ENCODE measurements at places on chromosomes 5 and 9.

DNA sequence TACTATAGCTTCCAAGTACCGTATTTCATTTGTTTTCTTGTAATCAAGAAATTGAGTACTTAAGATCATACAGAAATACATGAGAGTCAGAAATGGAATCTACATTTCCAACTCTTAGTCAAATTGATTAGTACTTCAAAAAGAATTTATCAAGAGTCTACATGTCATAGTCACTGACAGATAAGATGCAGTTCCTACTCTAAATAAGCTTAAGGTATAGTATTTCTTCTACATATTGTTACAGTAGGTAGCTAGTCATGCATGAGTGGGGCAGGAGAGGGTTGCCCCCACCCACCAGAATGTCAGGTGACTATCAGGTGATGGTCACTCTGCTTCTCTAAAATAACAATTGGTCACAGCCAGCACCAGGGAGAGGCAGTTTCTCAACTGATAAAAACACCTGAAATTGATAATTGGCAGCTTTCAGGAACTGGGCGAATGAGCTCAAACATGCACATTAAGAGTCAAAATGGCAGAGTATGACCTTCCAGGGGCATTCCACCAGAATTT, 2.9 kb downstream of the BAAT start:
- no peak for DNase-seq

GRCh38 chr5:156950716-156951115, 12.3 kb downstream of the TIMD4 start:
- DNase-seq = no peak

- DNase-seq = no peak
Observed at GRCh38 chr5:159182691-159183090, 26.7 kb downstream of the RNF145 start.

GRCh38 chr9:86747711-86748110, 199.6 kb downstream of the GAS1 start:
- DNase-seq = no peak

DNA sequence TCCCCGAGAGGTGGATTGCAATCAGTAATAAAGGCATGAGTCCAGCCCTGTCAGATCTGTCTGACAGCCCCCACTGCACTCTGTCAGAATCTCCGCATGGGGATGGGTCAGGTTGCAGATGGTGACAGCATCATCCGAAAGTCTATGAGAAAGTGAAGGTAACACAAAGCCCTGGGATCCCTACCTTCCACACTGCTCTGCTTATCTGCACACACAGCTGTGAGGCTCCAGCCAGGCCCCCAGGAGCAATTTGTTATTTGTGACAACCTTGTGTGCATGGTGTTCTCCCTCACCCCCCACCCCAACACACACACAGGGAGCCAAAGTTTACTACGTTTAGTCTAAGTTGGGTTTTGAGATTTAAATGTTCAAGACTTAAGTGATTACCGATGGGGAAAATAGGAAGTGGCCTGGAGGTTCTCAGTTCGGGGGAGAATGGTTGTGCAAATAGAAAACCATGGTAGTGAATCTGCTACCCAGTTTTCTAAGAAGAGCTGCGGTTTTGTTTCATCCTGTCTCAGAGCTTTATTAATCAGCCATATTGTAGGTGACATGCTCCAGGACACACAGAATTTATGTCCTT, 92.7 kb downstream of the SV2C start:
- DNase-seq = no peak

- no peak for DNase-seq
Observed at GRCh38 chr5:38167562-38167996, 90.8 kb upstream of the EGFLAM start.

GRCh38 chr5:1300581-1301083, 5.8 kb upstream of the TERT start:
- DNase-seq = peak; percentile 56

- DNase-seq = peak; percentile 94
Observed at GRCh38 chr5:42423285-42424165, at the start of gene GHR. Gene GHR, plus strand, starts transcription at chr5:42423439. Its CDS starts 142,436 bp downstream, at chr5:42565875.

- peak; percentile 87 for DNase-seq
Observed at GRCh38 chr9:92097997-92098482, 17.2 kb downstream of the SPTLC1 start.

- DNase-seq = no peak
Observed at GRCh38 chr9:79604921-79605562, 33.3 kb downstream of the TLE4 start.

DNA sequence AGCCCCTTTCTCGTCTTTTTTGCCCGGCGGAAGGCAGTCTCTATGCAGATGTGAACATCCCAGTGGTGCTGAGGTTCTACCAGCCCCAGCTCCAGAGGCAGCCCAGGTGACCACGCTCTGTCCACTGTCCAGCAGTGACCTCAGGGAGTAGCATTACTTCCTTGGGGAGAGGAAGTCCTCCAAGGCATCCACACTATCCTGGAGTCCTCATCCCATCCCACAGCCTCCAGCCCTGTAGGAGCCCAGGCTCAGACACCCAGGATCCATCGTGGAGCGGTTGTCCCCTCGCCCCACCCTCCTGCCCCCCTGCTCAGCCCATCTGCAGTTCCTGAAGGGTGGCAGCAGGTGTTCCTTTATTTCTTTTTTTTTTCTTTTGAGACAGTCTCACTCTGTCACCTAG, 294.5 kb upstream of the IRX4 start:
- DNase-seq = no peak

DNA sequence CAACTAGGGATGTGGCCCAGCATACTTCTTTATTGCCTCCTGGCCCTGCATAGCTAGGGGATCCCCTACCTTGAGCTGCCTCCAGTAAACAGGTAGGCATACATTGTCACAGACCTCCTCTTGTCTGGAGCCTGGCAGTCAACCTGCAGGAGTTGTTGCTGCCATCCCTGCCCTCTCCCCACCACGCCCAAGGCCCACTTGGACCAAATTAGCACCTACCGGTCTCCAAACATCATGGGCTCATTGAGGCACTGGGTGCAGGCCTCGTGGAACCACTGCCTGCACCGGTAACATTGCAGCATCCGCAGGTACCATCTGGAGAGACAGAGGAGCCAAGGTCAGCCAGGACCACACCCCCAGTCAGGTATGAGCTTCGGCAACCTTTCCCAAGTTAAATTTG, 10.3 kb downstream of the PHF19 start:
- DNase-seq = no peak

DNA sequence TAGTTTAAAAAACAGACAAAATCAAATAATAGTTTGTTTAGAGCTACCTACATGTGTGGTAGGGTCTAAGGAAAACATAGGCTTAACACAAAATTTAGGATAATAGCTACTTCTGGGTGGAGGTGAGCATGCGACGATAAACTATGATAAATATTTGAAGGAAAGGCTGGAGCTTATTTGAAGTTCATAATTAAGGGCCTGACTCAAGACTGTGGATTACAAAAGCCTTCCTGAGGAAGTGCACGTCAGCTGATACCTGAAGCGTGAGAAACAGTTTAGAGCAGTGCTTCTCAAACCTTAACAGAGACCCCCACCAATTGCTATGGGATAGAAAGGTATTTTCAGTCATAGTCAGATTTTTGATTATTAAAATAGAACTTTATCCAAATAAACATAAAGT, 20.4 kb upstream of the UBLCP1 start:
- no peak for DNase-seq

DNA sequence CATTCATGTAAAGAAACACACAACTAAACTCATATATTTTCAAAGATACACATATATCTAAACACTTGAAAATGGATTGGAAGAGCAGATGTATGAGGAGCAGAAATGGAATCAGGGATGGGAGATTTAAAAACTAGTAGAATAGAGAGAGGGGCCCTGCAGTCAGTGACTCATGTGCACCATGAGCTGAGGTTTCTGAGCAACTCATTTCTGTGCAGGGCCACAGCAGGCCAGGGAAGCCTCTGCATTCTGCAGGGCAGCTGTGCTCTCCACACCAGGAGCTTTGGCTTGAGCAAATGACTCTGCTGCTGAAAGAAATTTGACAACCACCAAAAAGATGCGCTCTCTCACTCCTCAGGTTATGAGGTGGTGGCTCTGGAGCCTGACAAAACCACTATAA, 27.1 kb downstream of the LHX6 start:
- DNase-seq = no peak

DNA sequence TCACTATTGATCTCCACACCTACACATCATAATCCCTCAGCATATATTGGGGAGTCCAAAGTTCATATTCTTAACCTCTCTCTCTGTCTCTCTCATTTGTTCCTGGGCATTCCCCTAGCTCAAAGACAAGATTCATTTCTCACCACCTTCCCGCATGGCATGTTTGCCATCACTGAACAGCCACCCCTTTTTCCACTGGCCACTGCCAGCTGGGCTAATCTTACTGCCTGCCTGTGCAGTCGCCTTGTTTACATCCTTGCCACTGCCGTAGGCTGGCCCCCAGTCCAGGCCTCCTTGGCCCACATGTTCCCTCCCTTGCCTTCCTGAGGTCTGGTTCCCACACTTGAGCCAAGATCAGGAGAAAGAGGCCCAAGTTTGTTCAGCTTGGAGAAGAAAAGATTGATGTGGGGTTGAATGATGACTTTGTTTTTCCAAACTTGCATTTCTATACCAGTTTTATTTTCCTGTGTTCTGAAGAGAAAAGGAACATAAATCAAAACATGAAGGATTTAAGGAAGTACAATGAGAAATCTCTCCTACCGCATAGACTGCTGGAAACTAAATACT, 80.2 kb downstream of the PLAC8L1 start:
- DNase-seq = no peak

GRCh38 chr5:124889486-124889825, 143.0 kb upstream of the ZNF608 start:
- no peak for DNase-seq
